ENCODE measurements at places on chromosomes 2 and 18. TPM values are rescaled to one million over a fixed set of nuclear protein-coding genes. Genes with fewer than 3 reads are reported as not detected.
A peak's percentile ranks its signal among the peaks of the same experiment; 100 is the strongest.

- H3K27me3 ChIP-seq, result peaks cover 4% of the 10 kb centered on the region
- no peaks in the 10 kb centered on the region for H3K4me1 ChIP-seq
- no peaks in the 10 kb centered on the region for H3K36me3 ChIP-seq
- H3K4me3 ChIP-seq, result no peak overlapping the region
- H3K27ac ChIP-seq, result no peak overlapping the region
These were observed 93.0 kb downstream of the COL6A3 start for GRCh38 chr2:237320801-237321560.

DNA sequence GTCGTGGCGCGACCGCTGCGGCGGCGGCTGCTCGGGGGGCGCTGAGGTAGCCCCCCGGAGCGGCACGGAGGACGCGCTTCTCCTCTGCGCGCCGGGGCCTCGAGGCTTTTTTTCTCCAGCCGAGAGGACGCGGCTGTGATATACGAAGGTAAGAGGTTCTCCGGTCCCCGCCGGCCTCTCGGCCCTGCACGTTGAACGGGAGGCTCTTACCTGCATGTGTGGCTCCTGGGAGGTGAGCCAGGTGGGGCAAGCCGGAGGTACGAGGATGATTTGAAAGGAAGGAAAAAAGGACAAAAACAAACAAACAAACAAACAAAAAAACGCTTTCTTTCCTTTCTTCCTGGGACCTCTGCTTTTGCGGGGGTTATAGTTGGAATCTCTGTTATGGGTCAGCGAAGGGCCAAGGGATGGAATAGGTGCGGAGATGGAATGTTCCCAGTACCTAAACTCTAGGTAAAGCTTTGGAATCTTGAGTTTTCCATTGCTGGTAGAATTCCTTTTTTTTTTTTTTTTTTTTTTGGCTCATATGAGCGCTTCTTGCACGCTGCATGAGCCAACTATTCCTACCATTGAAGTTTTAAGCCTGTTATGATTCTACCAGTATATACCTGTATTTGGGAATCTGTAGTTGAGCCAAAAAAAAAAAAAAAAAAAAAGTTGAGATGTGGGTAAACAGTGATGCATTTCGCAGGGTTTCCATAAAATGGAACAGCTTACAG is 674 bp downstream of the PTPN4 start:
- DNase-seq, result no peak
- H3K27me3 ChIP-seq, result peaks cover 6% of the 10 kb centered on the region
- H3K27ac ChIP-seq, result peak overlapping the region; percentile 88
- peaks cover 68% of the 10 kb centered on the region for H3K4me1 ChIP-seq

DNA sequence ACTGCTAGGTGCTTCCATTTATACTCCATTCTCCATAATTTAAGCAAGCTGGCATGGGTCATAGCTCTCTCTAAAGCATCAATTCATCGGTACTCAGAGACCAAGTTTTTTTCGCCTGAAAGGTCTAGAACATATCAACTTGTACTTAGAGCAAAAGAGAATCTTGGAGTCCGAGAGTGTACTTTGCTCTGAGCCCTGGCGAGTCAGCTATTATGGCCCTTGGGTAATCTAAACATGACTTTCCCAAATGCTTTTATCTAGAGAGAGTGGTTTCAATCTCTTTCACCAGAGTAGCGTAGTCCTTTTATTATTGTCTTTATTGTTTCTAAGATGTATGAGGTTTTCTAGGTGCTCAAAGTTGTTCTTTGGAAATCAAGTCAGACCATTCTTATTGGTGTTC is 34.4 kb downstream of the MAIP1 start:
- no peak for DNase-seq
- no peaks in the 10 kb centered on the region for H3K36me3 ChIP-seq
- no peak overlapping the region for H3K4me3 ChIP-seq

OTX1 gene
- not detected for polyA plus RNA-seq

GKN1 gene
- polyA plus RNA-seq, result not detected

UGT1A3 gene
- polyA plus RNA-seq, result not detected
